ENCODE measurements at places on chromosomes 6 and 20.

- DNase-seq, result no peak
These were observed 26.3 kb downstream of the METTL24 start for GRCh38 chr6:110331816-110332215.

DNA sequence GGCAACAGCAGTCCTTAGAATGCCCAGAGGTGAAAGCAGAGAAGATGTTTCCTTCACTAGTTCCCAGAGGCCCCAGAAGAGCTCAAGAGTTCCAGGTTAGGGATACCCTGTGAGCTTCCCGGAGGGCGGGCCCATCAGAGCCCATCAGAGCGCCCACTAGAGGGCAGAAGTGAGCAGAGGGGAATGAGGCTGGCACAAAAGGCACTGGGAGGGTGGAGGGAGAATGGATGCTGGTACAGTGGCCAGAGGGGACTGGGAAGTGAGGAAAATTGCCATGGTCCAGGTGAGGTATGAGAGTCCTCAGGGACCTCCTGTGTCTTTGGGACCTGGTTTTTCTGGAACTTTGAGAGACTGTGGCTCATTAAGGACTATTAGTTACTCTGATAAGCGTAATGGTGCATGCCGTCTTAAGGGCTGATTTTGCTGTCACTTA is 57.3 kb downstream of the LINC00237 start:
- DNase-seq, result peak; percentile 21

GRCh38 chr20:19890445-19891051 is 126.6 kb upstream of the NAA20 start:
- no peak for DNase-seq

DNA sequence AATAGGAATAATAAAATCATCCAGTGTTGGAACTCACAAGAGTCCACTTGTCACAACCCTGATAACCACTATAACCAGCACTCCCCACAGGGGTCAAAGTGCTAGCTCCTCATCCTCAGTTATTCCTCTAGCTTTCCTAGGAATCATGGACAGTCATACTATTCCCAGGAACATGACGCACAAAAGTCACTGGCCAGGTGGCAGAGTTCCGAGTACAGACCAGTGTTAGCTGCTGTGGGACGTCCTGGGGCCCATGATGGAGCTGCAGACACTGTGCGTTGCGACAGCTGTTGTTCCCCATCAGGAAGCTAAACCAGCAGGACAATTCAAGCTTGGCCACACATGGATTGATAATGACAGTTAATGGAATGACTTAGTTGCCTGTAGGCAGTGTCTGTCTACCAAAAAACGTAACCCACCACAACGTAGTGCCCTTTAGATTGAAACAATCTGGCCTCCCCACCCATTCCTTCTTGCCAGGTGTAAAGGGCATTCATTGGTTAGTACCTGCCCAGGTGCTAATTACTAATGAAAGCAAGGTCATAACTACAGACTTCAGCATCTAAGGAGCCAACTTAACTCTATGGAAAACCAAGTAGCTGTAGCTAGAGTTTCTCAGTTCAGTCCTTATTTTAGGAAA is 17.4 kb downstream of the EZR start:
- DNase-seq, result no peak

GRCh38 chr20:63664861-63665594 is 6.9 kb downstream of the RTEL1 start:
- DNase-seq, result no peak

DNA sequence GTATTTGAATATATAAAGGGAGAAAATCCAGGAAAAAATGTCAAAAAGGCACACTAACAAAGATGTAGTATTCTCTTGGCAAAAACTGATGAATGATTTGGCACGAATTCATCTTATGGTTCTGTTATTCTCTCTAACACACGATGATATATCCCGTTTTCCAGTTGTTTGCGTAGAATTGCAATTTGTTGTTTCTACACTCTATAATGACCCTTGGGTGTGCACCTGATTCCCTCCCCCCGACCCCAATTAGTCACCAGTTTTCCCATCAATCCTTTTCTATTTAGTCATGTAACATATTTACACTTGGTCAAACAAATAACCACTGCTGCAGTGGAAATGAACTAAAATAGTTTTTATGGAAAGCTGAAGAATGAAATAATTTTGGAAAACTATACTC is 1.5 kb upstream of the ARID1B start:
- DNase-seq, result no peak

DNA sequence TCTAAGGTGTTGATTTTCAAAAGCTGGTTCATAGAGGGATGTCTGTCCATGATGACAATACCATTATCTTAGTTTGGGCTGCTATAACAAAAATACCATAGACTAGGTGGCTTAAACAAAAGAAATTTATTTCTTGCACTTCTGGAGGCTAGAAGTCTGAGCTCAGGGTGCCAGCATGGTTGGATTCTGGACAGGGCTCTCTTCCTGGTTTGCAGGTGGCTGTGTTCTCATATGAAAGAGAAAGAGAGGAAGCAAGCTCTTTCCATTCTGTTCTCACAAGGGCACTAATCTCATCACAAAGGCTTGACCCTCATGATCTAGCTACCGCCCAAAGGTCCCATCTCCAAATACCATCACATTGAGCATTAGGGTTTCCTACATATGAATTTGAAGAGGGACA is 144.5 kb upstream of the SLC24A3 start:
- DNase-seq, result no peak

GRCh38 chr20:23656372-23656771 is 18.6 kb upstream of the CST3 start:
- no peak for DNase-seq

DNA sequence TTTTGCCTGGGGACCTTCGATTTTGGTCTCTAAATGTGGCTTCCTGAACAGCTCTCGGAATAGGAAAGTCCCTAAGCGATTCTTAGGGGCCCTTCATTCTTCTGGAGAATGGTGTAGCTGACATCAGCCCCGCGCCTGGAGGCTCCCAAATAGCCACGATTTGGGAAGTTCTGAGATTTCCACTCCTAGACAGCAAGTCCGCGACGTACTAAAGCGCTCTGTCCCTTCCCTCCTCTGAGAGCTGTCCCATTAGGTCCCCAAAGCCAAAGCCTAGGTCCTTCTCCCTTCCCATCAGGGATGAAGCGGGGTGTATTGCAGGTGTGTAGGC is 756 bp downstream of the MOXD1 start:
- DNase-seq, result no peak

GRCh38 chr6:138494312-138494711 is 5.0 kb downstream of the NHSL1 start:
- DNase-seq, result no peak

- DNase-seq, result no peak
These were observed 171.6 kb downstream of the PLCB1 start for GRCh38 chr20:8303651-8304050.

DNA sequence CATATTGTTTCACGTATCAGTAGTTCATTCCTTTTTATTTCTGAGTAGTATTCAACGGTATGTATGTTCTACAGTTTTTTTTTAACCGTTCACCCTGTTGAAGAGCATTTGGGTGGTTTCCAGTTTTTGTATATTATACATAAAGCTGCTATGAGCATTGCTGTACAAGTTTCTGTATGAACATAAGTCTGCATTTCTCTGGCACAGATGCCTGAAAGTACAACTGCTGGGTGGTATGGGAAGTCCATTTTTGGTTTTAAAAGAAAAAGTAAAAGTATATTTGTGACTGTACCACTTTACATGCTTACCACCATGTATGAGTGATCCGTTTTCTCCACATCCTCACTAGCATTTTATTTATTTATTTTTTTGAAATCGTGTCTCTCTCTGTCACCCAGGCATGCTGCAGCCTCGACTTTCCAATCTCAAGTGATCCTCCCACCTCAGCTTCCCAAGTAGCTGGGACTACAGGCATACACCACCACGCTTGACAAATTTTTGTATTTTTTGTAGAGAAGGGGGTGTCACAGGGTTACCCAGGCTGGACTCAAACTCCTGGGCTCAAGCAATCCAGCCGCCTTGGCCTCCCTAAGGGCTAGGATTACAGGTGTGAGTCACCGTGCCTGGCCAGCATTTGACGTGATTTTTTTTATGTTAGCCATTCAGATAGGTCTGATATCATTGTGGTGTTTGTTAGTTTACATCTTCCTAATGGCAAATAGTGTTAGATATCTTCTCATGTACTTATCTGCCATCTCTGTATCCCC is 11.0 kb upstream of the SIM1 start:
- no peak for DNase-seq

- no peak for DNase-seq
These were observed 13.9 kb downstream of the FOXO3 start for GRCh38 chr6:108574457-108575141.

GRCh38 chr6:121896363-121896762 is 460.9 kb downstream of the GJA1 start:
- no peak for DNase-seq

- DNase-seq, result no peak
These were observed 225.3 kb upstream of the CST7 start for GRCh38 chr20:24723647-24724352.

DNA sequence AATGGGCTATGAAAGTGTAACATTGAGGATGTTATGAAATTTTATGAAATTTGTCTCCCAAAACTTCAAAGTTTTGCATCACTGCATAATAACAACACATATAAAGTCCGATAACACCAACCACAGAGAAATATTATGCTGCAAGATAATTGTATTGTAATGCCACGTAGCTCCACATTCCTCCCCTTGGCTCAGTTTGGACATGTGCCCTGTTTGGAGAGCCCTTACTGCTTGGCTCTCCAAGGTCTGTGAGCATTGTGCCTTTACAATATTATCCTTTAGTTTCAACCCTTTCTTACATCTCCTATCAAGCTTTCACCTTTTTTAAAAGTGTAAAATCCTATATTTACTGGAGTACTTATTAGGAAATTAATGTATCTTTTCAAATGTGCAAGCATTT is 10.8 kb downstream of the HBS1L start:
- DNase-seq, result no peak

DNA sequence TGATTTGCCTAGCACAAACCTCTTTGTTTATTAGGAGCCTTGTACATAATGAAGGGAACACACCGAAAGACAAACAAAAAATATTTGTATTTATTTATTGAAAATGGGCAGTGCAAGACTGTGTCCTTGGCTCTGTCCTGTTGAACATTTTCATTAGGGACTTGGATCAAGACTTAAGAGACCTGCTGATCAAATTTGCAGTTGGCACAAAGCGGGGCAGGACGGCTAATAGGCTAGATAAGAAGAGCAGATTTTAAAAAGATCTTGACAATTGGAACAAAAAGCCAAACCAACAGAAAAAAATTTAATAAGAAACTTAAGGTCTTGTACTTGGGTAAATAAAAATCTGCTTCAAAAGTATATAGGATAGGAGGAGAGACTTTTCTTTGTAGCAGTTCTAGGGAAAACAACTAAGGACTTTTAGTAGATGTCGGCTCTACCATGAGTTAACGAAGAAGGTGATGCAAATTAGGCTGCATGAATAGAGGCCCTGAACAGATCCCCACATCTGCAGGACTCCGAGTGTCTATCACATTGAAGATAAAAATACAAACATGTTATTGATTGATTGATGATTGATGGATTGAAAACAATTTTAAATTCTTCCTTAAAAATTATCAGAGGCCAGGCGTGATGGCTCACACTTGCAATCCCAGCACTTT is 124.1 kb upstream of the SPACA1 start:
- no peak for DNase-seq

- DNase-seq, result no peak
These were observed 188.3 kb upstream of the MARCKS start for GRCh38 chr6:113668641-113669408.

- DNase-seq, result no peak
These were observed 30.4 kb downstream of the RALY start for GRCh38 chr20:34023937-34024722.

GRCh38 chr6:166697113-166697512 is 70.1 kb upstream of the RPS6KA2 start:
- no peak for DNase-seq

- DNase-seq, result no peak
These were observed 126.0 kb upstream of the TENT5A start for GRCh38 chr6:81878479-81878878.

DNA sequence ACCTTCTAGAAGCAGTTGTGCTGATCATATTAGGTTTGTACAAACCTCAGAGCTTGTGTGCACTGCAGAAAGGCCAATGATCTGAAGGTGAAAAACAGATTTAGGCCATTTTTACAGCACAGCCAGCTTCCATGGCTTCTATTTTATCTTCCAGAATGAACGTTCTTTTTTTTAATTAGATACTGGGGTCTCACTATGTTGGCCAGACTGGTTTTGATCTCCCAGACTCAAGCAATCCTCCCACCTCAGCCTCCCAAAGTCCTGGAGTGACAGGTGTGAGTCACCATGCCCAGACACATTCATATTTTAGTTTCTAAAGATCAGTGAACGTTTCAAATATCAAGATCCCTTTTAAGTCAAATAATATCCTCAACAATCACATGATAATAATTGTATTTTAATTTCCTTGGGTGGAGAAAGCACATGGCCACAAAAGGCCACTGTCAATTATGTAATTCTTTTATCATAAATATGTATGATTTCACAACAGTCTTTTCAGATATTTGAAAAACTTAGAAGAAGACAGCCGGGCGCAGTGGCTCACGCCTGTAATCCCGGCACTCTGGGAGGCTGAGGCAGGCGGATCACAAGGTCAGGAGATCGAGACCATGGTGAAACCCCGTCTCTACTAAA is 326.7 kb upstream of the JARID2 start:
- DNase-seq, result no peak

DNA sequence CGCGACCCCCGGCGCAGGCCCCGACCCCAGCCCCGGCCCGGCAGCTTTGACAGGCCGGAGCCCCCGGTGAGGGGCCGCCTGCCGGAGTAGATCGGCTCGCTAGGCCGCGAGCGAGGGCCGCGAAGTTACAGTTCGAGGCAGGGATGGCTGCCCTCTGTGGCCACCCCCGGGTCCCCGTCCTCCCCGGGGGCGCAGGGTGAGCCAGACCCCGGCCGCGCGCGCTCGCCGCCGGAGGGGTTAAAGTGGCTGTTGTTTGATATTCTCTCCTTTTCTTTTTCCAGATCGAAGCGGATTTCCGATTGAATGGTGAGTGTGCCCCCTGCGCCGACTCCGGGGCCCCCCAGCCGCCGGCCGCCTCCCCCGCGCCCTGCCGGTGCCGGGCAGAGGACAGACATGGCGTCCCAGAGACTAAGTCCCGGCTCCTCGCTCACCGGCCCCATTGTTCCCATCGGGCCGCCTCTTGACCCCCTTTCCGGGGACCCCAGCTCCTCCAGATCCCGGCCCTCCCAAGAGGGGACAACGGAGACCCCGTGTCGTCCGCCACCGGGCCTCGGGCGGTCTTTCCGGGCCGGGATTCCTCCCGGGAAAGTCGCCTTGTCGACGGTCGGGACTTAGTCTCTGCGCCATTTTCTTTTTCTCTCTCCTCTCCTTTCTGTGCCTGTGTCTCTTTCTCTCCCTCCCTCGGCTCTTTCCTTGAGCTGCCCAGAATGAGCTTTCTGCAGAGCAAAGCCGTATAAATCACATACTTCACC is 704 bp downstream of the TOP1 start:
- peak; percentile 50 for DNase-seq

DNA sequence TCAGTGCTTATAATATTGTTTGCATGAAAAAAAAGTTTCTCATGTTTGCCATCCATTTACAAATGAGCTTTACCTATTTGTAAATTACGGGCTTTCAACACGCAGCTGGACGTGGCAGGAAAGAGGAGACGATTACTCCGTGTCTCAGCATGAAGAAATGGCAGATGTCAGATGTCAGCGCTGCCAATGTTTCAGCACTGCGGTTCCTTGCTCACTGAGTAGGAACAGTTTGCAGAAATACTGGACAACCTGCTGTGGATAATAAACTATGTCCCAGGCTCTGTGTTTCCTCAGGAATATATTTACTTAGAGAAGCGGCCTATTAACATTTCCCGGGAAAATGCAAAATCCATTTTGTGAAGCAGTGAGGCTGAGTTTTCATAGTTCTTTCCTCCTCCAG is 22.7 kb downstream of the RAMACL start:
- no peak for DNase-seq
